Stimulated activated CD4-positive, alpha-beta T cell treated with anti-CD3 and anti-CD28 coated beads, Interleukin-15, amount 100 ng/mL, for 48 hours (primary cell): ENCODE measurements at places on chromosomes 3 and 15.

DNA sequence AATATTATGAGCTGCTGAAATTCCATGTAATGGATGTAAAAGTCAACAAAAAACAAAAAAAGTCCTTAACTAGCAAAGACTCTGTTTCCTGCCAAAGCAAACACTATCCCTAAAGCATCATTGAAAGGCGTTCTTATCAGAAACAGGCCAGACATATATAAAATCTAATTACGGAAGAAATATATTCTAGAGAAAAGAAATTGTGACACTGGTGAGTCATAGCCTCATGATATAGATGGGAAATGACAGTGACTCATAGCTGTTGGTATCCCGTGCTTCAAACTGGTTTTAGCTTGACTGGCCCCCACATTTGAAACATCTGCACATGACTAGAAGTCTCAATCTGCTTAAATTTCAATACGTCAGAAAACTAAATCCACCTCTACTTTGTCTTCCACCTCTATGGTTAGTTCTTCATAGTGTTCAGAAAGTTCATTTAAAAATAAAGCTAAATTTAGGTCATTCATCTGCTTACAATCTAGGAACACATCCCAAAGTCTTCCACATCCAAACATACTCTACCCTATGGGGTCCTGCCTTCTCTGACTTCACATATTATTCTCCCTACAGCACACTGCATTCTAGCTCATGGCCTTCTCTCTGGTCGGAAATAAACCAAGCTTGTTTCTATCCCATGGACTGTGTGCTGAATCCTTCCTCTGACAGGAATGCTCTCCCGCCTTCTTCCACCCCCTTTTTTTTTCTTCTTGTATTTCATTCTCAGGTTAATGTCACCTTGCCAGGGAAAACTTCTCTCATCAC lies 456.3 kb upstream of the ARRDC4 start:
- DNase-seq, result no peak

DNA sequence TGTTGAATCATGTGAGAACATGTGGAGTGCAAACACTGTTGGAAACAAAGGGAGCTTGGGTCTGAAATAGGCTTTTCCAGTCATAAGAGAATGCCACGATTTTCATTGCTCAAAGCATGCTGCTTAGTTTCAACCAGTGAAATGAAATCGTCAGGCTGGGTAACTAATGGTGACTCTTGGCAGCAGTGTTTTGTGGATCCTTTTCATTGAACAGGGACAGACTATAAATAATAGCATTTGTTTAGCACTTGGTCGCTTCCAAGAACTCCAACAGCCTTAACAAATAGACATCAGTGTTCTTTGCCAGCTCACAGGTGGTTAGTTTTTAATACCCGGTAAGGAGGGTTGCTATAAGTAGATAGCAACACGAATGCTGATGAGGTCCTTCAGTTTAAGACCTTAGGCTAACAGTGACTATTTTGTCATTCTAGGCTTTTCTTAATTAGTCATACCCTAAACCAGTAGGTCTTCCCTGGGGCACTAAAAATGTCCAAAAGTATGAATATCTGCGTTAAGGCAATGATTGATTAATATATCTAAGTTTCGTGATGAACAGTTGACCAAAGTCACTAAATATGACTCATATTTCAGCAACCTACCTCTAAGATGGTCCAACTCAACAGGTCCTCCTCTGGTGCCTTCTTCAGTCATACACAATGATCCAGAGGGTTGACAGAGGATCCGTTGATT lies 15.8 kb downstream of the TP63 start:
- DNase-seq, result no peak

- peak; percentile 55 for DNase-seq
Measured at GRCh38 chr3:15858547-15859506, 61.0 kb upstream of the ANKRD28 start.

GRCh38 chr15:67322481-67322880 lies 67.9 kb downstream of the IQCH start:
- no peak for DNase-seq

DNA sequence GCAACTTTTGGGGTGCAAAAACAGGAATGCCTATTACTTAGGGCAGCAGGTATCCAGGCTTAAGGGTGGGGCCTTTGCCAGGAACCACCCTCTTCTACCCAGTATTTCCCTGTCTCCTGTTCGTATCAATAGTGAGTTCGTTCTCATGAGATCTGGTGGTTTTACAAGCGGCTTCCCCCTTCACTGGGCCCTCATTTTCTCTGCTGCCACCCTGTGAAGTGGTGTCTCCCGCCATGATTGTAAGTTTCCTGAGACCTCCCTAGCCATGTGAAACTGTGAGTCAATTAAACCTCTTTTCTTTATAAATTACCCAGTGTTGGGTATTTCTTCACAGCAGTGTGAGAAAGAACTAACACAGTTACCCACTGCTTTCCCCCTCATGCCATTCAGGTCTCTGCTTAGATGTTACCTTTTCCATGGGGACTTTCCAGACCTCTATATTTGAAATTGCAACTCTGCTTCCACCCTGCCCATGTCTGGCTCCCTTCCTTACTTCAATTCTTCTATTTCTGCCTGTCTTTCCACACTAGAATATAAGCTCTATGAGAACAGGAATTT lies 23.9 kb upstream of the TRA2B start:
- no peak for DNase-seq

DNA sequence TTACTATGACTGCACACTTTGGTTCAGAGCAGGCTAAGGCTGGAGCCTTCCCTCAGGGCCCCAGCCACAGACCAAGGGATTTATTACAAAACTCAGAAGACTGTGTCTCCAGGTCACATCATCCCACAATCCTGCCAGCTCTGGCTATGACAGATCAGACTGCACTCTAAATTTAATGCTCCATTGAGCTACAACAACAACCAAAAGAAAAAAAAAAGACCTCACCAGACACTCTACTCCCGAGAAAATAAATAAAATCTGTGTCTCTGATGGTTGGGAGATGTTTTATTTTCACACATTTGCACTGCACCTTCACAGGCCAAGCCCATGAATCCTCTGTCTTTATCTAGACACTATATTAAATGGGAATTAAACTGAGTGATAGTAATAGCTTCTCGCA lies 50.8 kb upstream of the CTNNB1 start:
- DNase-seq, result no peak

DNA sequence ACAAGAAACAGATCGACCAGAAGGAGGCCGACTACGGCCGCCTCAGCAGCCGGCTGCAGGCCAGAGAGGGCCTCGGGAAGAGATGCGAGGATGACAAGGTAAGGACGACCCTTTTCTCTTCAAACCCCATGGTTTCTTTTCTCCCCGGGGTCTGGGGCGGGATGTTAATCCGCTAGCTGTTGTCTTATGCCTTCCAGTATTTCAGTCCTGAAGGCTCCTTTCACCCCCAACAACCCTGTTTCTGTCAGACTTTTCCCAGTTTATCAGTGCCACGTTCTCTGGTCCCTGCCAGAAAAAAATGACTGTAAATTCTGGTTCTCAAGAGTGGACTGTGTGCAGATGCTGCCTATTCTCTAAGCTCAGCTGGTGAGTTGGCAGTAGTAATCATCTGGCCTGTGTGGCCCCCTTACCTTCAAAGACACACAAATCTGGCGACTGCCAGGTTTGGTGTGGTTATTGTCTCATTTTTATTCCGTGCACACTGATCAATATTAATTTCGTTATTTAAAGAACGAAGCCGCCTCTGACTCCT lies 806 bp downstream of the GOLM2 start:
- DNase-seq, result no peak

GRCh38 chr3:175270866-175271265 lies 411.7 kb downstream of the NAALADL2 start:
- DNase-seq, result no peak

DNA sequence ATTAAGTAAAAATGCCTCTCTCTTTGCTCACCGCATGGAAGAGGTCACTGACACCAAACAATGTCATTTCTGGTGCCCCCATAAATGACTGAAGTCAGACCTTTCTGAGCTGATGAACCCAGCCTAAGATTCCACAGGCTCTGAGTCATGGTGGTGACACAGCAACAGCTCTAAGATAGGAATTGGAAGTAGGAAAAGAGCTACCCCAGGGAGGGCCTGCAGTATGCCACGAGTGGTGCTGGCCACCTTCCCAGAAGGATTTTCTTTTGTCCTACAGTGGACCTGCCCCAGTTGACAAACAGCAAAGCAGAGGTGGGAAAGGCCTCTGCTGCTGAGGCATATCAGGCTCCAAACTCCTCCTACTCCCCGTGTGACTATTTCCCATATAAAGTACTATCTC lies 208.1 kb downstream of the MINAR1 start:
- no peak for DNase-seq

GRCh38 chr3:132382267-132382666 lies 35.0 kb upstream of the DNAJC13 start:
- DNase-seq, result no peak

- no peak for DNase-seq
Measured at GRCh38 chr15:78928616-78929093, 16.2 kb downstream of the CTSH start.

GRCh38 chr3:184345317-184346144 lies 8.1 kb downstream of the FAM131A start:
- DNase-seq, result no peak

DNA sequence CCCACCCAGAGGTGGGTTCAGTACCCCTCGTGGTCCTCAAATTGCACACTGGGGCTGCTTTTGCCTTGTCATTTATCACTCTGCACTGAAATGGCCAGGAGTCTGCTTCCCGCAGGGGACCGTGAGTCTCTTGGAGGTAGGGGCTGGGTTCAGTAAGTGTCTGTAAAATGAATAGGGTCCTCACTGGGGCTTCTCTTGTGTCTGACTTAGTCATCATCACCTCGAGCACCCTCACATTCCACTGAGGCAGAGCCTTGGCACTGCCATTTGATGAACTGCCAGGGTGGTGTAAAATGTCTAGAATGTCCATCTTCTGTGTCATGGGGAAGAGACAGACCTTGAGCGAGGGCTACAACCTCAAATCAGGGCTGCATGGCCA lies 61.0 kb upstream of the RYK start:
- no peak for DNase-seq

GRCh38 chr15:48966595-48967301 lies 3.0 kb upstream of the SHC4 start:
- DNase-seq, result no peak

DNA sequence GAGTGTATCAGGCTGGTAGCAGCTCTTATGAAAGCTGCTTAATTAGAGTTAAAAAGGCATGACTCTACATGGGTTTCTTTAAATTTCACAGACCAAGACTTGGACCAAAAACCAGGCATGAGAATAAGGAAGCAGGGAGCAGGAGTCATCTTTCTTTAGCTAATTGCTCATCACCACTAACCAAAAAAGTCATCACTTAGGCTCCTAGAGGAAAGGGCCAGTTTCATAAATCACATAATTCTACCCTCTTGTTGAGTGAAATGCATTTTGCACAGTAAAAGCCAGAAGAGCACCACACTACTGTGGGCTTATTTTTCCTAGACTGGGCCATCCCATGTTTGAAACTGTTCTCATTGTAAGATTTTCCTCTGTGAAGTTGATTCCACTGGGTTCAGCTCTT lies 175.6 kb downstream of the GREM1 start:
- no peak for DNase-seq

DNA sequence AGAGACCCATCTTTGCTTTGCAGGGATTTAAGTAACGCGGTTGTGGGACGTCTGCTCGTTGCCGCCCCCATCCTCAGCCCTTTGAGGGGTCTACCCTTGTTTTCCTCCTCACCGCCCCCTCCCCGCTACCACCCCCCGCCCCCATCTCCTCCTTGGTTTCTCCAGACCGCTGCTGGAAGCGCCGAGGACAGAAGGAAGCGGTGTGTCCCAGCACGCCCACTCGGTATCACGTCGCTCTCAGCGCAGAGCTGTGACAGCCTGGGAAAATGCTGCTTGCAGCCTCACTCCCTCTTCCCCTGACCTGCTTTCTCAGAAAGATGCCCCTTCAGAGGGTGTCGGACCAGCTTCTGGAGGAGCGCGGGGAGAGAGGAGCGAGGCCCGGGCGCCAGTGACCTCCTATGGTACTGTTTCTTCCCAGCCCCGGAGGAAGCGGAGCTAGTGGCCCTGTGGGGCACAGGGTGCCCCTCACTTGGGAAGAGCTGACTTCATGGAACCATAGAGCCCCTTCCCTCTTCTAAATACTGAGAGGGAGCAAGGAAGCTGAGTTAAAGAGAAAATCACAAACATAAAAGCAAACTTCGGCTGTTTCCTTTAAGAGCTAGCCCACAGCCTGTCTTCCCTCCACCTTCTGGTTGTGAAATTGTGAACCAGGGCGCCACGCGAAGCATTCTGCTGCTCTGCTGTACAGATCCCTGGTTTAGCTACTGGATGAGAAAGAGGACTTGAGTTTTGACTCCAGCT lies 698 bp downstream of the IL1RAP start:
- no peak for DNase-seq

DNA sequence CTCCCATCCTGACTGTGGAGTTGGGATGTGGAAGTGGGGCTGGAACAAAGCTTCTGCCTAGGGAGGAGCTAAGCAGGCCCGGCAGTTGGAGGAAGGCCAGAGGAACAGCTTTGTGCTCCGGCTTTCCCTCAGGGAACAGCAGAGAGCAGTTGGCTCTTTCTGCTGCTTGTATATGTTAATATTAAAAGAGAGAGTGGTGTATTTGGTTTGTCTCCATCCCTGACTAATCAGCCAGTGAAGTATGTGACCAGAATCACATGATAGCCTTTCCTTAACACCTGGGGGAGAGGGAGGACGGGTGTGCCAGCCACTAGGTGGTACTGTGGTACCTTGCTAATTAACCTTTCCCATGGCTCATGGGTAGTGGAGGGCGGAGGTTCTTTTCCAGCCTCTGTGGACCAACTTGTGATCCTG lies 10.0 kb downstream of the EIF2B5 start:
- DNase-seq, result no peak

DNA sequence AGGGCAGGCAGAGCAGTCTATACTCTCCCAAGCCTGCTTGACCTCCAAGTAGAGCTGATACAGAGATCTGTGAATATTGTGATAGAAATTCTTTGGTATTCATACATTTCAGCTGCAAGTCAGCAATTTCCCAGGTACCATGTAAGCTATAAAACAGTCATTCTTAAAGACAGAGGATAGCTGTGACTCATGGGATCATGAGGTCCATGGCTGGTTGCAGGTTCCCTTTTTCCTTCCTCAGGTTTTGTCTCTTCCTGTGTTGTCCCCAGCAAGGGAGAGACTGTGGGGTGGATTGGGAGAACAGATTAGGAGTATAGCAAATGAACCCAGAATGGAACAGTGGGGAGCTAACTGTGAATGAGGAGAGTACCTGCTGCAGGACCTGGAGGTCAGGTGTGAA lies 5.4 kb upstream of the P4HTM start:
- no peak for DNase-seq

DNA sequence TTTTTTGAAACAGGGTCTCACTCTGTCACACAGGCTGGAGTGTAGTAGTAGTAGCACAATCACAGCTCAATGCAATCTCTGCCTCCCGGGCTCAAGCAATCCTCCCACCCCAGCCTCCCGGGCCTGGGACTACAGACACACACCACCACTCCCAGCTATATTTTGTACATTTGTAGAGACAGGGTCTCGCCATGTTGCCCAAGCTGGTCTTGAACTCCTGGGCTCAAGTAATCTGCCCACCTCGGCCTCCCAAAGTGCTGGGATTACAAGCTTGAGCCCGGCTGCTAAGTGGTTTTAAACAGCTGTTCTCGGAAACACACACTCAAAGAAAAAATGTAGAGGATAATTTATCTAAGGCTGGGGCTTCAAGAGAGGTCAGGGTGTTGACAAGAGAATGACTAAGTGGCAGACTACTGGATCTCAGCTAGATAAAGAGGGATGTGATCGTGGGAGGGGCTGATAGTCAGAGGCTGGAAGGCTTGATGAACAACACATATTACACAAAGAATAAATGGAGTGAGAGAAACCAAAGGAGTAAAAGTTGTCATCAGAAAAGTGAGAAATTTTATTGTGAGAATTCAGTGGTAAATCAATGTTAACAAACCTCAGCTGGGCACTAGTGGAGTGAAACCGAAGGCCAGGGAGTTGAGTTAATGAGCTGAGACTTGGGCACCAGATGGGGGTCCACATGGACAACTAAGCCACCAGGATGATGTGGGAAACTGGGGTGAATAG lies 6.7 kb downstream of the CCR5AS start:
- no peak for DNase-seq
